ENCODE measurements at places on chromosomes 12 and 14.

- no peak for DNase-seq
Observed at GRCh38 chr12:60174476-60174875, 578.6 kb downstream of the SLC16A7 start.

DNA sequence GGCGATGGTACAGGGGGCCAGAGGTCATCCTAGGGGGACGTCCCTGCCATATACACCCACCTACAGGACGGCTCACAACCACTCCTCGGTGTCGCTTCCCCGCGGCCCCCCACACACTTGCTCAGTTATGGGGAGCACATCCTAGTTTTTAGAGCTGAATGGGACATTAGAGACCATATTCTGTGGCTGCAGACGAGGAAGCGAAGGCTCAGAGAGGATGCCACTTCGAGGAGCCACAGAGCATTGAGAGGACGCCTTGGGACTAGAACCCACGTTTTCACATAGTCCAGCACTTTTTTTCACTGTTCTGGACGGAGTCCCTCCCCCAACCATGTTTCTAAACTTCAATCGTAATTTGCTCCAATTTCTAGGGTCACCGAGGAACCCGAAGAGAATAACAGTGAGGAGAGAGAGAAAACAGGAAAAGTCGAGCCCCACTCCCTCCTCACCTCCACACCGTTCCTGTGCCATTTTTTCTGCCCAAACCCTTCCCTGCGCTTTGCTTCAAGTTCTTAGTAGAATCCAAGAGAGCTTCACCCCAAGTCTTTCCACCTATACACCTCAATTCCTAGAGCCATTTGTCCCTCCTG lies 641 bp upstream of the ASCL1 start:
- DNase-seq, result no peak

- DNase-seq, result peak; percentile 68
Observed at GRCh38 chr12:127165567-127166392, 1101.2 kb upstream of the TMEM132C start.

- DNase-seq, result no peak
Observed at GRCh38 chr12:66154776-66155175, 15.0 kb downstream of the TMBIM4 start.

- no peak for DNase-seq
Observed at GRCh38 chr12:18567787-18568186, 170.0 kb downstream of the PLCZ1 start.

Data from immature natural killer cell (primary cell).